ENCODE measurements at places on chromosomes 4 and X.

DNA sequence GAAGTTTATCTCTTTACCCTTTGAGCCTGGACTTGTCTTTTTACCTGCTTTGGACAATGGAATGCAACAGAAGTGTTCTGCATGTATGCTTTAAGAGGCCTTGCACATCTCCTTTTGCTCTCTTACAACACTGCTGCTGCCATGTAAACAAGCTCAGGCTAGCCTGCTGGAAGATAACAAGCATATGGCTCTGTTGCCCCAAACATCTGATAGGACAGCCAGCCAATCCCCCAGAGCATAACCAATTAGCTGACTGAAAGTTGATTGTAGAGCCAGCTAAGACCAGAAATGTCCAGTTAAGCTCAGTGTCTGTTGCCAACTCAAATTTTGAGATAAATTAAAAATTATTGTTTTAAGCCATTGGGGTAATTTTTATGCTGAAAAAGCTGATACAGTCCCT lies 510.6 kb upstream of the CNKSR2 start:
- no peak for DNase-seq

DNA sequence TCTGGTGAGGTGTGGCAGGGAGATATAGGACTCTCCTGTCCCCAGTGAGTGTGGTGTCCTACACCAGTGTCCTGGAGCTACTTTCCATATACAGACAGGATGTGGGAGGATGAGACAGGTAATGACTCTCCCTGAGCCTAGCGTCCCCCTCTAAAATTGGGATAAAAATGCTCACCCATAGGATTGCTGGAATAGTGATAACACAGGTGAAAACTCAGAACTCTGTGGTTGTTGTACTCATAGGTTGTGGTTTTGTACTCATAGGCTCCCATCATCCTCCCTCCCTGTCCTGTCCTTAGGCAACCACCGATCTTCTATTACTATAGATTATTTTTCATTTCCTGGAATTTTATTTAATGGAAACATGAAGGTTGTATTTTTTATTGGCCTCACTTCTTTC lies 60.7 kb upstream of the NXF3 start:
- no peak for DNase-seq

DNA sequence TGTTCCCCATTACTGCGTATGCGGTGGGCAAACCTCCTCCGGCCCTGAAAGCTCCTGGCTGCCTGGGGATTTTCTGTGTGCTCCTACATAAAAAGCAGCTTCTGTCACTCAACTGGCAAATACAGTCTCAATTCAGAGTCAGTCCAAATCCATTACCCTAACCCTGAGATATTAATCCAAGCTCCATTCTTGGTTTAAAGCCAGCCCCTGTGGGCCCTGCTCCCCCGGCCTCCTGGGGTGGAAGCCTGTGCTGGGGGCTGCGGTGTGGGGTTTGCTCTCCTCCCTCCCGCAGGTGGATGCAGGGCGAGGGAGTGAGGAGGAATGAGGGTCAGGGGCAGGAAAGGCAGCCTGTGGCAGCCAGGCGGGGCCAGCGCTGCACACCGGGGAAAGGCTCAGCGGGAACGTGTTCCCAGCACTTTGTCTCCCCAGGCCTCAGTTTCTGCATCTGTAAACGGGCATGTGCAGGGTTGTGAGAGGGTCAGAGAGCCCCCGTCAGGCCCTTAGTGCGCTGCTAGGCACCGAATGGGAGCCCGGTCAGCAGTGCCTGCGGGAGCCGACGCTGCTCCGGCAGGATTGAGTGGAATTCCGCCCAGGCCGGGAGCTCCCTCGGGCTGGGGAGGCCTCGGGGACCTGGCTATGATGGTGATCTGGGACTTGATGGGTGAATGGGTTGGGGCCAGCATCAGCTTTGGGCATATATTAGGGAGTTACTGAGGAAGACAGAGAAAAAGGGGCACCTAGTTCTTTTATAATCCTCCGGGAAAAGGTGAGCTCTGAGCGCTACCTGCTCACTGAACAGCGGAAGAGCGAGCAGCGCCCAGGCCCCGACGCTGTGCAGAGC lies 6.3 kb upstream of the RGS12 start:
- no peak for DNase-seq

DNA sequence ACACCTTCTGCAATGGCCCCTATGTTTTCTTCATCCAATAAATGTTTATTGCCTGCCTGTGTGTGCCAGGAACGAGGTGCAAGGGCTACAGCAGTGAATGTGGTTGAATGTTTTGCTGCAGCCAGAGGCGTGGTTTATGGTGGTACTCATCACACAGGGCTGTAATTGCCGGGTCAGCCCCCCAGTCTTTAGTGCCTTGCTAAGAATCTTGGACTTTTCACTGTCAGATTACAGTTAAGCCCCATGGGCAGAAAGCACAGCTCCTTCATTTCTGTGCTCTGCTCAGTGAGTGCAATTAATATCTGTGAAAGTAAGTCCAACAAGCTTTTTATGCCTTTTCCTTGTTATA lies 67.8 kb downstream of the TAPT1 start:
- DNase-seq = no peak

DNA sequence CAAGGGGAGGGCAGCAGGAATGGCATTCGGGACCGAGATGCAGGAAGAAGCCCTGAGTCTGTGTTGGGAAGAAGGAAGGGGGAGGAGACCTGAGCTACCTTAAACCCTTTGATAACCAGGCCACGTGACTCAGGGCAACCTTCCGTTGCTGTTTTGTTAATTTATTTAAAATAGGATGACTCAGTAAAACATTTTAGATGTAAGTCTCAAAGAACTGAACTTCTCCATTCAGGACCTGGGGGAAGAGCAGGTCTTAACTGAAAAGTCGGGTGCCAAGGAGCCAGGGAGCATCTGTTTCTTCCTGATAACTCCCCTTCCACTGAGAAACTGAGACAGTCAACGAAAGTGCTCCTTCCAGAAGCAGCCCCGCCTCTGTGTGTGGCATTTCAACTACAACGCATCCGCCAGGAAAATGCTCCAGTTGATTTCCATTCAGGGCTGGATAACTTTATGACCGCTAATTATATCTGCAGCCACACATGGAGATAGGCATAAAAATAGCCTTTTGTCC lies 88.0 kb downstream of the IRF2 start:
- no peak for DNase-seq

DNA sequence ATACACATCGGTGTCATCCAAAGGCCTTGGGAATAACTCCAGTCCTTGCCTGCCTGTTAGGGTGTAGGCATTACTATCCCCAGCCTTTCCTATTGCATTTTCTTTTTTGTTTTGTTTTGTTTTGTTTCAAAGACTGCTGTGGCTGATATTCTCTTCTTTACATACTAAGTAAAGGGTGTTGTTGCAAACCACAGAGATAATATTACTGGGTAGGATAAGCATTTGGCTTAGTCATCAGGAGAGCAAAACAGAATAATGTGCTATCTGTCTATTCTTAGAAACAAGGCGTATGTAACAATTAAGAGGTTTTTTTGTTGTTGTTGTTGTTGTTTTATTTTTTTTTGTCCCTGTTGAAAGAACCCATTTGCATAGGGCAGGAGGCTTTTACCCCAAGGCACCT lies 41.8 kb downstream of the UGT2B28 start:
- DNase-seq = no peak

DNA sequence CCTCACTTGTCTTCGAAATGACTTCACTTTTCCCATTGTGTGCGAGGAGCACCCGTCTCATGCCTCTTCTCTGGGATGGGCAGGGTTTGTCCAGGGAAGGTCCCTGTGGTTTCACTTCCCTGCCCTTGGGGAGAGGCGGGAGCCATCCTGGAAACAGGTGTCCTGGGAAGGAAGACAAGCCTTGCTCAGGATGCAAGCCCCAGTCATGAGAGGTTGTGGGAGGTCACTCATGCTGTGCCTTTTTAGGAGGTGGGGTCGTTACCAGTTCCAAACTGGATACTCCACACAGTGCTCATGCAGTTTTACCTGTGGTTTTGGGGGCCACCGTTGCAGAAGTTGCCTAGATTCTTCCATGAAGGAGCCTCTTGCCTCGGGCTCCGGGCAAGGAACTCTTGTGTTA lies 3.8 kb downstream of the RGS12 start:
- no peak for DNase-seq

- DNase-seq = no peak
Observed at GRCh38 chr4:2741626-2742025, 14.5 kb downstream of the TNIP2 start.

DNA sequence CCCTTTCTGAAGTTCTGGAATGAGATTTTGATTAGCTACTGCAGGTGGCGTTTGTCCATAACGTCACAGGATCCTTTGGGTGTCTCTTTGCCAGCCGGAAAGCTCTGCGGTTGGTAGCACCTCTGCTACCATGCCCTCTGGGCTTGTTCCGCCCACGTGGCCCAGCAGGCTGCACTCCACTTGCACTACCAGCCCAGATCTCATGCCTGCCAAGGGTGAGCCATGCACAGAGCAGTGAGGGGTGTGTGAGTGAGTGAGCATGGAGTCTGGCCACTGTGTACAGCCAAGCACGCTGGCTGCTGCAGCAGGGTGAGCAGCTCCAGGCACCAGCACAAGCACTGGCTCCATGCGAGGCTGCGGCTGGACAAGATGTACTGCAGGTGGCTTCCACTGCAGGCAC lies 6.6 kb upstream of the HNRNPD start:
- no peak for DNase-seq

DNA sequence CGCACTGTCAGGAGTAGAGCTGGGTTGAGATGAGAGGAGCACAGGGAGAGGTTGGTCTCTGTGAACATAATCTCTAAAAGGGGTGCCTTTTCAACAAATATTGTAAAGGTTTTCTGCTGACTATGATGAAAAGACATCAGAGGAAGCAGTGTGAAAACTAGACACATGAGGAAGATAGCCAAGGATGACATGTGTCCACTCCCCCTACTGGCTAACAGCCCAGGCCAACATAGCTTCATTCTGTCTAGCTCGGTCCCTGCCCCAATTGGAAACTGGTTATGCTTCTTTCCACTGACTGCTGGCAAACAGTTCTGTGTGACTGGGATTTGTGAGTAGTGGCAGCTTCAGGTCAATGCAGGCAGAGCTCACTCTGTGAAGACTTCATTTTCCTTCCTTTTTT lies 115.4 kb upstream of the ESX1 start:
- no peak for DNase-seq

- no peak for DNase-seq
Observed at GRCh38 chr4:70746179-70746839, 24.5 kb downstream of the RUFY3 start.

DNA sequence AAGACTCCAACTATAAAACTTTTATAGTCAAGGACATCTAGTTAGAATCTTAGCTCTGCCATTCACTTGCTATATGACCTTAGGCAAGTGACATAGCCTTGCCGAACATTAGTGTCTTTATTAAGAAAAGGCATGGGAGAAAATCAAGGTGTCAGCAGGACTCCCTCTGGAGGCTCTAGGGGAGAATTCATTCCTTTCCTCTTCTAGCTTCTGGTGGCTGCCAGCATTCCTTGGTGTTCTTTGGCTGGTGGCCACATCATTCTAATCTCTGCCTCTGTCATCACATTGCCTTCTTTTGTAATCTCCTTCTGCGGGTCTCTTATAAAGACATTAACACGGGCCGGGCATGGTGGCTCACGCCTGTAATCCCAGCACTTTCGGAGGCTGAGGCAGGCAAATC lies 99.8 kb downstream of the PPP1R2C start:
- DNase-seq = no peak

DNA sequence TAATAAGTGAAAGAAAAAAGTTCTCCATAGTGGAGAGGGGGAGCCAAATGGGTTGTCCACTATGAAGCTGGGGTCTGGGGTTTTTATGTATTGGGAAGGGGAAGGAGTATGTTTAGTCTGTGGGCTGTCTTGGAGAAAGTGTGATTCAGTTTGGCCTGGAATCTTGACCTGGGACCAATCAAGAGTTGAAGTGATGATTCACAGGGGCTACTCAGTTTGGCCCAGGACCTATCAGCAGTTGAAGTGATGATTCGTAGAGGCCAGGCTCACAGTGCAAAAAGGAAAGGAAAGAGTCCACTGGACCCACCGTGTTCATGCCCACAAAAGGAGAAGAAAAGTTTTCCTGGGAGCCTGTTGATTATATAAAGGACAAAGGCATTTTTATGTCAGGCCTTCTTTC lies 47.3 kb upstream of the RAB9B start:
- no peak for DNase-seq

GRCh38 chr4:126136922-126137781 lies 822.4 kb downstream of the FAT4 start:
- no peak for DNase-seq

DNA sequence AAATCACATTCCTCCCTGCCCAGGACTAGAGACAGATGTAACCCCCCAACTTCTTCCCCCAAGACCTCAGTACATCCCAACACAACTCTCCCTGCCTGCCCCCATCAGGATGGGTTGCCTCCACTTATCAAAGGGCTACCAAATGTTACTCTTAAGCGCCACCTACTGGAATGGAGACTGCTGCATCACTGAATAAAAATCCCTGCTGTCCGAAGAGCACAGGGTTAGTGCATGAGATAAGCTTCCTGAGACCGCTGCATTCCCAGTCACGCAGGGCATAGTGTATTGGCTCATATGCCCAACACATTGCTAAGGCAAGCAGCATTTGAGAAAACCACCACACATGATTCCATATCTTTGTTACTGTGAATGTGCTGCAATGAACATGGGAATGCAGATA lies 544.5 kb downstream of the PPP4R3C start:
- no peak for DNase-seq

DNA sequence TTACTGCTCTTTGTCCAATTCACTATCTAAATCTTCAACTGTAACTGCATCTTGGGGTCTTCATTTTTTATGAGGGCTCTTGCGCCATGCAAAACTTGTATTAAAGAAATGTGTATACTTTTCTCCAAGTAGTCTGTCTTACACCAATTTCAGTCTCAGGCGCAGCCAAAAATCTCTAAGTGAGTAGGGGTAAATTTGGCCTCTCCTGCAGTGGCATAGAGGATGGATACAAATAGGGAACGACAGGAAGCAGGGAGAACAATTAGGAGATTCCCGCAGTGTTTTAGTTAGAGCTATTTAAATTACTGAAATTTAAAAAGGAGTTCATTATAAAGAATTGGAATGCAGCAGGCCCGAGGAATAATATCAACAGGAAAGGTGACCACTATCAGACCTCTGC lies 30.2 kb downstream of the DMP1 start:
- DNase-seq = no peak

GRCh38 chrX:150868625-150869024 lies 29.8 kb downstream of the CD99L2 start:
- DNase-seq = no peak

- no peak for DNase-seq
Observed at GRCh38 chr4:102632241-102633065, 128.3 kb downstream of the MANBA start.

- no peak for DNase-seq
Observed at GRCh38 chr4:179709961-179710624, 2267.9 kb upstream of the AGA start.

GRCh38 chr4:167779864-167780263 lies 312.5 kb upstream of the ANXA10 start:
- DNase-seq = no peak

DNA sequence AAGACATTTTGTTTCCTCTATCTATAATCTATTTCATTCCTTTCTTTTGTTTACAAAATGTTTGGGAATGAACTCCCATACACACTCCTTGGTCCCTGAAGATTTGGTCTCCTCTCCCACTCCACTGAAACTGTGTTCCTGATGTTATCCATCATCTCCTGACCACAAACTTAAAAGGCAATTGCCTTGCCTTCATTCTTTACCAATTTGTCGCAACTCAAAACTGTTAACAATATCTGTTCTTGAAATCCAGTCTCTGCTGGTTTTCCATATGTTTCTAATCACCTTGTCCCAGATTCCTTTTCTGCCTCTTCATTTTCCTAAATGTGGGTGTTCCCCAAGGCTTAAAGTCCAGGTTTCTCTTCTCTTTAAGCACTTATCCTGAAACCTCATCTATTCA lies 262.2 kb upstream of the TTC29 start:
- no peak for DNase-seq

All from stimulated activated CD8-positive, alpha-beta memory T cell treated with anti-CD3 and anti-CD28 coated beads, Interleukin-7, amount 100 ng/mL, for 48 hours (primary cell).